ENCODE measurements at places on chromosomes 4 and X.

DNA sequence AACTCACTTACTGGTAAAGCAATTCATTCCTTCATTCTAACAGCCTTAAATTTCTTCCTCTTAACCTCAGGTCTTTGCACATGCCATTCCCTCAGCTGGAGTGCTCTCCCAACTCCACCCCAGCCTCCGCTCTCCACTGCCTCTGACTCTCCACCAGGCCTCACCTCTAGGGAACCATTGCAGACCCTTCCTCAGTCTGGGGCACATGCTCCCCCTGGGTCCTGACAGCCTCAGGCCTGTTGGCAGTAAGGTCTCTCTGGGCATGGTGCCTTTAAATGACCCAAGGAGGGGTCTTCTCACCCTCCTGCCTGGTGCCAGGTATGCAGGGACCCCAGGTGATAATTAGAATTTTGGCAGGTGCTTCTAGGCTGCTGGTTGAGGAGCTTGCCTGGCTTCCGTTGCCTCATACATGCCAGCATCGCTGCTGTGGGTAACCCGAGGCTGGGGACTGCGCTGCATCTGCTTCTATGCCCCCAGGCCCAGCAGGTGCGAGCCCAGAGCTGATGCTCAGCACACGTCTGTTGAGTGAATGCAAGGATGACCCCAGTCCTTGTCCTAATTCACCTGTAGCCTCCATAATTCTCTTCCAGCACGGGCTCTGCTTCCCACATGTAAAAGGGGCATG is 27.5 kb upstream of the GPR78 start:
- DNase-seq = no peak

GRCh38 chrX:40087425-40088298 is 10.1 kb downstream of the BCOR start:
- no peak for DNase-seq

- no peak for DNase-seq
Measured at GRCh38 chr4:17665346-17665745, 50.9 kb downstream of the MED28 start.

- DNase-seq = no peak
Measured at GRCh38 chr4:101785486-101785885, 5.0 kb upstream of the BANK1 start.

- DNase-seq = no peak
Measured at GRCh38 chr4:25861280-25861950, 1.4 kb downstream of the SEL1L3 start.

DNA sequence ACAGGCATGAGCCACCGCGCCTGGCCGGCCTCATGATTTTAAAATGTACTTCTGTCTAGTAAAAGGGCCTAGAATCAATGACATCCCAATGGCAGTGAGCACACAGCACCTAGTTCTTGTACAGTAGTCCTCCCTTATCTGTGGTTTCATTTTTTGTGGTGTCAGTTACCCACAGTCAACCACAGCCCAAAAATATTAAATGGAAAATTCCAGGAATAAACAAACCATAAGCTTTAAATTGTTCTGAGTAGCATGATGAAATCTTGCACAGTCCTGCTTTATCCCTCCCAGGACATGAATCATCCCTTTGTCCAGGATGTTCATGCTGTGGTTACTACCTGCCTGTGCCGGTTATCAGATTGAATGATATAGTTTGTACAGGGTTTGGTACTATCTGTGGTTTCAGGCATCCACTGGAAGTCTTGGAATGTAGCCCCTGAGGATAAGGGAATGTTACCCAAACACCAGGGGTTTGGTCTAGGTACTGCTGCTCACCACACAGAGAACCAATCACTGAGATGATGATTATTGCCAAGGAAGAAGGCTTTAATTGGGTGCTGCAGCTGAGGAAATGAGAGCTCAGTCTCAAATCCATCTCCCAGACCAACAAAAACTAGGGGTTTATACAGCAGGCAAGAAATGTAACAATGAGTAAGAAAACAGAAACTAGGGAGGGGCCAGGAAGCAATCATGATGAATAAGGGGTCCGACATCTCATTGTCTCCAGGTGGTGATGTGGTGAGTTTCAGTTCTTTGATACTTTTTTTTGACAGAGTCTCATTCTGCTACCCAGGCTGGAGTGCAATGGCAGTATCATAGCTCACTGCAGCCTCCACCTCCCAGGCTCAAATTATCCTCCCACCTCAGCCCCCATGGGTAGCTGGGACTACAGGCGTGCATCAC is 16.2 kb upstream of the FHL1 start:
- DNase-seq = no peak

Measured in stimulated activated CD4-positive, alpha-beta T cell treated with anti-CD3 and anti-CD28 coated beads, Interleukin-1b, Interleukin-23, amount 100 ng/mL, for 1 hour (primary cell).